ENCODE measurements at places on chromosomes 3 and 15.

- peak; percentile 9 for DNase-seq
Observed at GRCh38 chr3:56469141-56469540, 874 bp upstream of the ERC2 start.

- DNase-seq, result no peak
Observed at GRCh38 chr15:37921527-37922385, 12.7 kb upstream of the TMCO5A start.

DNA sequence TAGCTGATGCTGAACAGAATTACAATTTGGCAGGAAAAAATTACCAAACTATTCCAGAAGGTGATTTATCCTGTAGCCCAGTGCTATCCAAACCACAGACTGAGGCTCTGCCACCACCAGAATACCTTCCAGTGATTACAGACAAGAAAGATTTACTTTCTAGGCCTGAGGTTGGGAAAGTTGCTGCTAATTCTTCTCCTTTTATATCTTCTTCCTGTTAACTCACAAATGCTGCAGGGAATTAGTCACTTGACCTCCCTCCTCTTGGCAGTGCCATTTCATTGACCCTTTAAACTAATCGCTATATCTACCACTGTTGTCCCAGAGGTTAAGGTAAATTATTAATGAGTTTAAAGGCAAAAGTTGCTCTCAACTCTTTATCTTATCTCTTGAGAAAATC is 118.4 kb downstream of the CTNNB1 start:
- peak; percentile 10 for DNase-seq

DNA sequence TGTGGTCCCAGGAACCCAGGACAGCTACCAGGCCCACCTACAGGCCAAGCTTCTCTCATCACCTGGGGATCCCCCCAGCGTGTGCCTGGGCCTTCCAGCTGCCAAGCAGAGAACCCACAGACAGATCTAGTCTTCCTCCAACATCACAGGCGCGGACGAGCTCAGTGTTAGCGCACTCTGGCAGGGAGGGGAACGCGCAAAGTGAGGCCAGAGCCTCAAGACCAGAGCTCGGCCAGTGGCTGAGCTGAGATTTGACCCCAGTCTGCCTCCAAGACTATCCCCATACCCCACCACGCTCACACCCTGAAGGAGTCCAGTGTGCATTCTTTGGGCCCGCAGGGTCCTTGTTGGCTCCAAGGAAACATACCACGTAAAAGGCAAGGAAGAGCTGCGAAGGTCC is 5.1 kb downstream of the MFGE8 start:
- DNase-seq, result no peak

GRCh38 chr3:9864200-9864927 is 15.7 kb downstream of the CIDEC start:
- DNase-seq, result no peak

DNA sequence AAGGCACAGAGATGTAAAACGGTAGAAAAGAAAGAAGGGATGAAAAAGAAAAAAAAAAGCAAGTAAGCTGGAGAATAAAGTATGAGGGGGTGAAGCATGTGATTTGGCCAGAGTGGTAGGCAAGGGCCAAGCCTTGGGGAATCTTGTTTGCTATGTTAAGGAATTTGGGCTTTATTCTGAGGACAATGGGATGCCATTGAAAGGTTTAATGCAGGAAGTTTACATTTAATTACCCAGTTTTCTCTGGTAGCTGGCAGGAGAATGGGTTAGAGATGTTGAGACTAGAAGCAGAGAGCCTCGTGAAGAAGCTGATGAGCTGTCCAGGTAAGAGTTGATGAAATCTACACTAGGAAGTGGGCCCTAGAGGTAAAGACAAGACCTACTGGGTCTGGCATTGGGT is 455.9 kb downstream of the PDCD6IP start:
- DNase-seq, result no peak

- no peak for DNase-seq
Observed at GRCh38 chr15:39013262-39013661, 448.6 kb upstream of the RASGRP1 start.

DNA sequence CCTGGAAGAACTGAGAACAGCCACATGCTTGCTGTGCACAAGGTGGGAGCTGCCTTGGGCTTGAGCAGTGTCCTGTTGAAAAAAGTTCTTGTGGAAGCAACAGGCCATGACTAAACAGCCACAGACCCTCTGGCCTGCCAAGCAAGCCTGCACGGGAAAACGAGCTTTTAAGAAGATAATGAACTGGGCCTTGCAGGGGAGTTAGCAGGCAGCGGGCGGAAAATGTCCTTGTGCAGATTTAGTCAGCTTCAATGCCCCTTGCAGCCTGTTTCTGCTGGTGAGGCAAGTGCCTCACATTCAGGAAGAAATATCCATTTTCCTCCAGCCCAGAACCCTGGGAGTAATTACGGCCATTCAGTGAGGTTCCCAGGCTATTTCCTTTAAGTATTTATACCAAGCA is 126.2 kb upstream of the KLHL25 start:
- DNase-seq, result no peak

DNA sequence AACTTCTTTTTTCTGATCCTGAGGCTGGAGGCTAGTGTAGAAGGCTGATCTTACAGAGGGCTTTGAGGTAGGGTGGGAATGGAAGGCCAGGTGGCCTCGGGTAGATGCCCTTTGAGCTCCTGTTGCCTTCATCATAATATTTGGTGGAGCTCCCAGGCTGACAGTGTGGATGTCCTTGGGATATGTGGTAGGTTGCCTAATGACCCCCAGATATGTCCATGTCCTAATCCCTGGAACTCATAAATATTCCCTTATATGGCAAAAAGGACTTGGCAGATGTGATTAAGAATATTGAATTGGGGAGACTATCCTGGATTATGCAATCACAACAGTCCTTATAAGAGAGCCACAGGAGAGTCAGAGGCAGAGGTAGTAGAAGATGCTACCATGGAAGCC is 5.5 kb downstream of the ADAMTSL3 start:
- no peak for DNase-seq

- no peak for DNase-seq
Observed at GRCh38 chr3:14524920-14525660, 15.1 kb downstream of the GRIP2 start.

DNA sequence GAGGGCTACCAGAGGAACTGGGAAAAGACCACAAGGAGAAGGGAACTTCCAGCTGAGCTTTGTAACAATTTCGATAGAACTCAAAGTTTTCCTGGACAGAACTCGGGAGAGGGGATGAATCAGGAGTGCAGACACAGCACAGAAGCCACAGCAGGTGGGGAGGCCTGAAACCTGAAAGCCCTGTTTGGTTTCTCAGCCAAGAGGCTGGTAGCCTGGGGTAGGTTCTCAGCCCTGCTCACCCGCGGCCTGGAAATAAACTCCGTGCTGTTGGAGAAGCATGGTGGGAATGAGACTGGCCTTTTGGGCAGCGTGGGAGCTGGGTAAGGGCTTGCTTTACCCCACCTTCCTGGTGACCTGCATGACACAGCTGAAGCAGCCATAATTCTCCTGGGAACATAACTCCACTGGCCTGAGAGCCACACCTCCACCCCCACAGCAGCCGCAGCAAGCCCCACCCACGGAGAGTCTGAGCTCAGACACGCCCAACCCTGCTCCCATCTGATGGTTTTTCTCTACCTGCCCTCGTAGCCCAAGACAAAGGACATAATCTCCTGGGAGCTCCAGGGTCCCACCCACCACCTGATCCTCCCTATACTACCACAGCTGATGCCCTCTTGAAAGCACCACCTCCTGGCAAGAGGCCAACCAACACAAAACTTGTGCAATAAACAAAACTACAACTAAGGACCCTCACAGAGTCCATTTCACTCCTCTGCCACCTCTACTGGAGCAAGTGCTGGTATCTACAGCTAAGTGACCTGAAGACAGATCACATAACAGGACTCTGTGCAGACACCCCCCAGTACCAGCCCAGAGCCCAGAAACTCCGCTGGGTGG is 52.5 kb upstream of the CHRM5 start:
- DNase-seq, result no peak

- peak; percentile 9 for DNase-seq
Observed at GRCh38 chr3:162491952-162492351, 995.3 kb downstream of the OTOL1 start.

DNA sequence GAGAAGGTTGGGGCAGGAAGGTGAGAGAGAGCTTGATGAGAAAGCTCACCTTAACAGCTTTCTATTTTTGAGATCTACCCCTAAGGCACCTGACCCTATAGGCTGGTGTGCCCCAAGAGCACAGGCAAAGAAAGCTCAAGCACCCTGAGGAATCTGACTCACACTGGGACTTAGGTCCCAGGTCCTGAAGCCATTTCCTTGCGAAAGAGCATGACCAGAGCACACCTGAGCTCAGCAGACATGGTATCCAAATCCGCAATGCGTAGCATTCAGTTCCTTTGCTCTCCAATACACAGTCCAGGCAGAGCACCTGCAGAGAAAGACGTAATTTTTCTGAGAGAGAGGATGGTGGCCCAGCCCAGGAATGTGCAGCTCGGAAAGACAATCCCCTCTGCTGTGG is 112.1 kb upstream of the LPP start:
- no peak for DNase-seq

DNA sequence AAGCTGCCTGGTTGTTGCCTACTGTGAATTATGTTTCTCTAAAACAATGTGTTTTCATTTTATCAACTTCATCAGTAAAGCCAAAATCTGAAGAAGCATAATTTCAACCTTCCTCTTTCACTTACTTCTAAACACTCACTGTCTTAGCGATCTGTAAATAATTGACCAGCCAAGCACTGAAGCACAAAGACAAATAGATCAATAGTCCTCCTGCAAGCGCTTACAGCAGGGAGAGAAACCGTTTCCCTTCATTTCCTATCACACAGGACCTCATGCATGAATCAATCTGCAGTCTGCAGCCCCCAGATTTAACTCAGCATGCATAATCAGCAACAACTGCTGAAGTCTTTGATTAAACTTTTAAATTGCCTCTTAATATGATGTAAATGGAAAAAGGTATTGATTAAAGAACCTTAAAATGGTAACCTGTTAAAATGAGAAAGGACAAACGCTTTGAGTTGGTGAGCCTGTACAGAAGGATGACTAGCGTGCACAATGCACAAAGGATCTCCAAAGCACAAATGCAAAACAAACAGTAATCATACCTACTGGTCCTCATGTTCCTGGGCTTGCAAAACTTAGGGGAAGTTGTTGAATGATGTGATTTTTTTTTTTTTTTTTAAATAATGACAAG is 370.2 kb upstream of the ZNF385D start:
- no peak for DNase-seq

- no peak for DNase-seq
Observed at GRCh38 chr3:49416867-49417266, 4.6 kb downstream of the TCTA start.

GRCh38 chr3:13135811-13136321 is 62.6 kb upstream of the IQSEC1 start:
- DNase-seq, result no peak

GRCh38 chr3:152019508-152019907 is 146.1 kb downstream of the SUCNR1 start:
- no peak for DNase-seq

DNA sequence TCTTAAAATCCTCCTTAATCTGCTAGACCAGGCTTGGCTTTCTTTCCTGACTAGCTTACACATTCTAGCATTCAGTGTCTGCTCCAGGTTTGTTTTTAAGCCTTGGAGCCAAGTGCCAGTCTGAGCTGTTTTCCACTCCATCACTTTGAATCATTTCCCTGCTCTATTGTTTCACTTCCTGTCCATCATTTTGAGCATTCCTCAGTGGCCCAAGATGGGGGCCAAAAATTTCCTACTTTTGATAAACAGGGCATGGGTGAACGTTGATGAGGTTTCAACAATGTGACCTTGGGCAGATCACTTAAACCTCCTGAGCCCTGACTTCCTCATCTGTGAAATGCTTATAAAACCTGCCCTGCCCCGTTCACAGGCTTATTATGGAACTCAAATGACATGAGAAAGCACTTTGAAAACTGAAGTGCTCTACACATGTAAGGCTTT is 4.4 kb downstream of the CYP19A1 start:
- no peak for DNase-seq

DNA sequence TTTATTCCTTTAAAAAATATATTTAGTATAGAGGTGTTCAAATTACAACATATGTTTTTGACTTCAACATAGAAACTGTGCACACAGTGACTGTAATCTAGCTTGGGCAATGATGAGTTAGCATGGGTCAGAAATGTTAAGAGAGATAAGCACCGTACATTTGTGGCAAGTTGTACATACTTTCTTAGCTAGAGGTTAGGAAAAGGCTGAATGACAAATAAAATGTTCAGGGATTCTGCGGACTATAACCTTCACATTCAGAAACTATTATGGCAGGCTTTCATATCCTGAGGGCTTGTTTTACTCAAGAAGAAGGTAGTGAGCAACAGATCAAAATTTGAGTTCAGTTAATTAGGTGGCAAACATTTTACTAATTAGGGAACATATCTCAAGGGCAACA is 379.7 kb upstream of the EPHA6 start:
- no peak for DNase-seq

DNA sequence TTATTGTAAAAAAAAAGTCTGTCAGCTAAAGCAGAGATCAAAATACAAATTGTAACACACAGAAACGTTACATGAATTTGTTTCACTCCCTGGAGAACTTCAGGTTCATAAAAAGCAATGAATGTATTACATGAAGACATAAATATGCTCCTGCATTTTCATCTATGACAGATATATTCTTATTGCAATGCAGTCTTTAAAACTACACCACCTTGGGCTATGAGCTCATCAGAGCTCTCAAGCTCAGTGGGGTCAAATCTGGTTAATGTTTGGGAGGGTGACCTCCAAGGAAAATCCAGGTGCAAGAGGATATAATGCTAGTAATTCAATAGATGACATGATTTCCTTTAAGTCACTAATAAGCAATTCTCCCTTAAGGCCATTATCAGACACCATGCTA is 606.8 kb downstream of the EPHA3 start:
- no peak for DNase-seq

DNA sequence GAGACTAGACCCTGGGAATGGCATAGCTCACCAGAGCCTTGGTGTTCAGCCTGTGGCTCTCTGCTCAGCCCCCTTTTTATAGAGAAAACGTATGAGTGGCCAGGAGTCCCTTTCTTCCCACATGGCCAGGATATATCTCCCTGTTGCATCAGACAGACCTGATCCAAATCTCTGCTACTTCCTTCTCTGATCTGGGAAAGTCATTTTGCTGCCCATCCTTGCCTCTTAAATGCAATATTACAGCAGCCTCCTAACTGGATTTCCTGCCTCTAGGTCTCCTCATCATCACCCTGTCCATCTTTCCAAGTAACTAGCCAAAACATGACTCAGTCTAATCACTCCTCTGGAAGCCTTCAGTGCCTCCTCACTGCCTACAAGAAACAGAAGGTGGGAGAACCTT is 42.9 kb downstream of the CTDSPL start:
- DNase-seq, result no peak

DNA sequence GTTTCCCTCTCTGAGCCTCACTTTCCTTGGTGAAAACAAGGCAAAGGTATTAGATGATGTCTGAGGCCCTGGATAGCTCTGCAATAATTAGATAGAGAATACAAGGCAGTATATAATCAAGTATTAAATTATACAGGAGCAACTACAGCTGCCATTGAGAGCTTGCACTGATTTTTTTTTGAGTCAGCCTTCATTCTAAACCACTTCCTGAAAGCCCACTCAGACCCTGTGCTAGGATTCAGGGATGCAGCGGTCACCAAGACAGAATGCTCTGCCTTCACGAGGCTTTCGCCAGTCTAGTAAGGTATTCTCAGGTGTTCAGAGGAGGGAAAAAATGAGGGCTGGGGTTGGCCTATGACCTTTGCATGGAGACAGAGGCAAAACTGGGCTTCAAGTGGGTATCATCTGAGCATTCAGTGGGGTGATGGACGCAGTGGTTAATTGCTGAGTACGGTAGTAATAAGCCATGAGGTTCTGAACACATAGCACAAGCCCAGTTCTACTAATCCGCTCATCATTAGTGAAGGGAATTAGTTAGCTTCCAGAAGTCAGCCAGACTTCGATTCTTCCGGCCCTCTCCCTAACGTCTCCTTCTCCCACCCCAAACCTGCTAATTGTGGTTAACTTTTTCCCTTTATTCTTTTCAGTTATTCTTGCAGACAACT is 3.6 kb downstream of the VGLL4 start:
- DNase-seq, result no peak

Data from HTR-8/SVneo (cell line).